ENCODE measurements at places on chromosomes 4 and X. TPM values are rescaled to one million over a fixed set of nuclear protein-coding genes. Genes with fewer than 3 reads are reported as not detected.

DNA sequence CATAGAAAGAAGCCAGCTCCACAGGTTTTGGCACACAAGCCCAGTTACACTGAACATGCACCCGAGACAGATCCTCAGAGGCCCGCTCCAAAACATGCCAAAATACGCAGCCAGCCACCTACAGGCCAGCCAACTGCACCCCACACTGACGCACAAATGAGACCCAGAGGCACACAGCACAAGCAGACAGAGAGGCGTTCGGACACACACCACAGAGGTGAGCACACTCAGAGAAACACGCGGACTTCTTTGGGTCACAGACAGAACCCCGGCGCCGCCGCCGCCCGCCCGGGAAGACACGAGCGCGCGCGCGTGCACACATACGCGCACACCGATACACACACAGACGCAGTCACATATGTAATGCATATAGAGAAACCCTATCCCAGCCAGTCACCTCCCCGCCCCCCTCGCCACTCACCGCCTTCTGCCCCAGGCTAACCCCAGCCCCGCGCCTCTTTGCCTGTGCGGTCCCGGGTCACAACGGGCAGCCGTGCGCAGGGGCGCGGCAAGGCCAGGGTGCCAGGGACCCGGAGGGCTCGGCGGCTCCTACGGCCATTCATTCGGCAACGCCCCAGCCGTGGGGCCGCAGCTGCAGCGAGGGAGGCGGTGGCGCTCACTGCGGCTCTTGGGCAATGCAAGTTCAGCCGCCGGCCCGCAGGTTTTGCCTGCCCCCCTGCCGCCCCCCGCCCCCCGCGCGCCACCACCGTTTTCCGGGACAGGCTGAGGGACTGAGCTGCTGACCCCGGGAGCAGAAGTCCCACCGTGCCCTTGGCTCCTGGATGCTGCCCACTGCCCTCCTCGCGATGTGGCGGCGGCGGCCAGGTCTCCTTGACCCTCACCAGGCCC lies 553 bp downstream of the SEPTIN6 start:
- peak; percentile 76 for DNase-seq

DNA sequence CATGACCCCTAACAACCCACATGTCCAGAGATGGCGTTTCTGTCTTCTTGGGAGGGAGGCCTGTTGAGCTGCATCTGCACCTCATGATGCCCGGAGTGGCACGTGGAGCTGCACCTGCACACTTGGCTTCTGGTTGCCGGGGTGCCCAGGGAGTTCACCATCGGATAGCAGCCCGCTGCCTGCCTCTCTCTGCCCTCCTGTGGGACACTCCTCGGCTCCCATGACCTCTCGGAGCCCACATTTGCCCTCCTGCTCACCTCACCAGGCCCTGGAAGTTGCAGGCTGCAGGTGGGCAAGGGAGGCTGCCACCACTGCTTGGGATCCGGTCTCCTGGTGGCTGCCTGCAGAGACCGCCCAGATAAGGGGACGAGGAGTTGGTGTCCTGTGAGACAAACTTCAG lies 74.1 kb downstream of the TRAPPC11 start:
- DNase-seq = no peak

- no peak for DNase-seq
Observed at GRCh38 chrX:10050481-10050880, 83.3 kb downstream of the CLDN34 start.

GRCh38 chr4:136831553-136831952 lies 700.7 kb downstream of the PCDH18 start:
- no peak for DNase-seq

- no peak for DNase-seq
Observed at GRCh38 chr4:100391863-100392262, 126.0 kb downstream of the EMCN start.

SPACA5 gene
- total RNA-seq = not detected

NAP1L3 gene
- total RNA-seq = 0.30 TPM

Data from left lobe of liver (tissue), 2 donors.